ENCODE measurements at places on chromosomes 3 and 15.

DNA sequence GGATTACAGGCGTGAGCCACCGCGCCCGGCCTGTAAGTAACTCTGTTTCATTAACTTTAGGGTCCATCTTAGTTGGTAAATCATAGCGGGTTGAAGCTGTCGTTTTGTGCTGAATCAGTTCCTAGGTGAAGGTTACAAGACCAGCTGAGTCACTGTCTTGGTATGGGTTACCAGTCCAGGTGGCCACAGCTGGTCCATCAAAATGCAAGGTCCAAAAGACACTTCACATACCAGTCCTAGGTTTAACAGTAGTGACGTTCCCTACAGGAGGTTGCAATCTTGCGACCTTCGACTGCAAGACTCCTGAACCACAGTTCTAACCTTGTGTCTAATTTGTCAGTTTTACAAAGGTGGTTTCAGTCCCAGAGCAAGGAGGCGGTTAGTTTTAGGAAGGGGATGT is 160.1 kb upstream of the ATP10A start:
- H3K27ac ChIP-seq = no peak overlapping the region
- H3K27me3 ChIP-seq = no peaks in the 10 kb centered on the region
- no peaks in the 10 kb centered on the region for H3K36me3 ChIP-seq
- no peaks in the 10 kb centered on the region for H3K4me1 ChIP-seq
- DNase-seq = no peak

DNA sequence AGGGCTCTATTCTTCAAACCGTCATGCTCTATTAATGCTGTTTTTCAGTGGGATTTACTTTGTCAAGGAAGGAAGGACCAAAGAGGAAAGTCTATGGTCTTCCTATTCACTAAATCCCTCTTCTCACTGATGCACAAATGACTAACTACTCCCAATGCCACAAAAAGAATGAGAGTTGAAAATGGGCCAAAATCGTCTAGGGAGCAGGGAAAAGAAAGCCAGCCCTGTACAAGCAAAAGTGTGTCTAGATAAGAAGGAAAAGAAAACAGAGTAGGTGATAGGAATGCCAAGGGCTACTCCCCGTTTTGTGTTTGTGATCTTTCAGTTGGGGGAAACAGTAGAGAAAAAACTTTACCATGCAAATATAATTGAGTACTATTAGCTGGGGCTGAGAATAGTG is 97.2 kb upstream of the TMCO5A start:
- H3K4me3 ChIP-seq = no peak overlapping the region
- no peak for DNase-seq

DNA sequence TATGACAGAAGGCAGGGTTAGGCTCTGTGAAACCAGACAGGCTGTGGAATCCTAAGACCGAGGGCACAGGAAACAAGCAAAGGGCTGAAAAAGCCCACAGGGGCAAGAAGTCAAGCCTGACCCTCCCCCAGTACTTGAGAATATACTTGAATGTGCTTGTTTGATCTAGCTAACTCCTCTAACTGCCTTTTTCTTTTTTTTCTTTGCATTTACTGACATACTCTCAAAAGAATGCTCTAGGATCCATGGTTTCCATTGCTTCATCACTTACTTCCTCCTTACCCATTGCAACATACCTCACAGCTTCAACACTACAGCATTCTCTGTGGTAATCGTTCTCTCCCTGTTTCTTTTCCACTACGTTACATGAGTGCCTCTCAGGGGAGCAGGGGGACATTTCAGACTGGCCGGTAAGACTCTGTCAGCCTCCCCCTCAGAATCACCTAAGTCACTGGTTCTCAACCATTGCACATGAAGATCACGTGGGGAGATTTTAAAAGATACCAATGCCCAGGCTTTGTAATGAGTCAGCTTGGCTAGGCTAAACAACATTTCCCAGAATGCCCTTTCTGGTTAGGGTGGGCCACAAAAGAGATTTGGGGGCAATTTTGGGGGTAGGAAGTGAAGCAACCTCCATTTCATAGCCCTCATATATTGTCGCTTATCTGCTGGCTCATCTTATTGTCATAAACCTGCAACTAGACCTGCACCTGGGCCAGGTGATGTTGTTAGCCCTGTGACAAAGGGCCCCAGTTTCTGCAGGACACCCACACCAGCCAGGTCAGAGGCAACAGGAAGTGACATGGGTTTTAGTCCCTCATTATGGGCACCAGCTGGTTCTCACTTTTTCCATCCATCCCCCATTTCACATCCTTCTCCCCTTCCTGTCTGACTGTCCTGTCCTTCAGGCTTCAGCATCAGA is 24.6 kb upstream of the RSL24D1 start:
- no peaks in the 10 kb centered on the region for H3K27me3 ChIP-seq
- H3K36me3 ChIP-seq = peaks cover 7% of the 10 kb centered on the region
- H3K4me3 ChIP-seq = no peak overlapping the region
- DNase-seq = no peak

- H3K27me3 ChIP-seq = no peaks in the 10 kb centered on the region
- DNase-seq = no peak
- H3K4me3 ChIP-seq = no peak overlapping the region
Observed at GRCh38 chr3:120489421-120489820, 38.6 kb upstream of the FSTL1 start.

GRCh38 chr15:29435811-29436210 is 166.2 kb upstream of the NSMCE3 start:
- H3K27me3 ChIP-seq = no peaks in the 10 kb centered on the region
- H3K4me1 ChIP-seq = no peaks in the 10 kb centered on the region
- DNase-seq = no peak
- no peak overlapping the region for H3K27ac ChIP-seq
- no peak overlapping the region for H3K4me3 ChIP-seq

DNA sequence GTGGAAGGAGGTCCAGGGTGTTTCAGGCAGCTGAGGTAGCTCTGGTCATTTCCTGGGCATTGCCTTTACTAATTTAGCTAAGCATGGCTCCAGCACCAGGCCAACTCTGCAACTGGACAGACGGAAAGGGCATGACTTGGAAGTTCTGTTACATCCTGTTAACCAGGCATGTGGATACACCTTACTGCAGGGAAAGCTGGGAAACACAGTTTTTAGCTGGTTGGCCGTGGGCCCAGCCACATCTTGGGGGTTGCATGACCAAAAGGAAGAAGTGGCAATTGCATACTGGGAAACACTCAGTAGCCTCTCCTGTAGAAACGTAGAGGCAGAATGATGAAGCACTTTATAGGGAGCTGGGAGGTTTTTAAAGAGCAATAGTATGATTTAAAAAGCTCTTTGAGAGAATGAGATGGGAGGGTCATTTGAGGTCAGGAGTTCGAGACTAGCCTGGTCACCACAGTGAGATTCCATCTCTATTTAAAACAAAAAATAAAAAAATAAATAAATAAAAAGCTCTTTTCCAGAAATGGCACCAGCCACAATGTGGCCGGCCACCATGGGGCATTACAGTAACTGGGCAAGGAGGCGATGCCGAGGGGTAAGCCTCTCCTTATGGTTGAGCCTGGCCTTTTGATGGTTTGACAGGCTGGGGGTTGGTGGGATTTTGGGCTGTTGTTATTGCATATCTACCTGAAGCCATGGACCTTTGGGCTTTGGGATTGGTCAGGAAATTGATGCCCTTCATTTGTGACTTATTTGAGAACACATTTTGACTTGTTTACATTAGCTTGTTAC is 28.6 kb downstream of the TRAK1 start:
- H3K36me3 ChIP-seq = no peaks in the 10 kb centered on the region
- no peak overlapping the region for H3K4me3 ChIP-seq
- H3K27me3 ChIP-seq = no peaks in the 10 kb centered on the region
- no peak for DNase-seq

GRCh38 chr15:66842710-66843441 is 140.8 kb downstream of the SMAD6 start:
- H3K4me3 ChIP-seq = peak overlapping the region; percentile 64
- peak; percentile 46 for DNase-seq
- peak overlapping the region; percentile 97 for H3K27ac ChIP-seq

- H3K27ac ChIP-seq = peak overlapping the region; percentile 90
- no peak for DNase-seq
- H3K4me1 ChIP-seq = peaks cover 31% of the 10 kb centered on the region
Observed at GRCh38 chr3:37601832-37602231, 259.8 kb upstream of the CTDSPL start.

DNA sequence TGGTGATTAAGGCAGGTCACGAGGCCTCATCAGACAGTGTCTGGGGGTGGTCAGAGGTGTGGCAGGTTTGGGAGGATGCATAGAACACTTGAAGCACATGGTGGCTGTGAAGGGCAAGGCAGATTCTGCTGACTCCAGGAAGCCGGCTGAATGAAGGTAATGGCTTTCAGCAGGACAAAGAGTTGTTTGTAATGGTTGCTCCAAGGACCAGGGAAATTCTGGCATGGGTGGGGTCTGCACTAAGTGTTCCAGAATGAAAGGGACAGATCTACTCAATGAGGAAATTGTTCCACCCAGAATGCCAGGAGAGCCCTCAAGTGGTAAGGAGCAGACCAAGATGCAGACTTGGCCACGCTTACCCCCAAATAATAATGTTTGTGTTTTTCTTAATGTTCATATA is 70.7 kb upstream of the ACAD9 start:
- no peak overlapping the region for H3K4me3 ChIP-seq
- peaks cover 32% of the 10 kb centered on the region for H3K4me1 ChIP-seq
- H3K27ac ChIP-seq = peak overlapping the region; percentile 54
- H3K27me3 ChIP-seq = no peaks in the 10 kb centered on the region
- peaks cover 32% of the 10 kb centered on the region for H3K36me3 ChIP-seq

DNA sequence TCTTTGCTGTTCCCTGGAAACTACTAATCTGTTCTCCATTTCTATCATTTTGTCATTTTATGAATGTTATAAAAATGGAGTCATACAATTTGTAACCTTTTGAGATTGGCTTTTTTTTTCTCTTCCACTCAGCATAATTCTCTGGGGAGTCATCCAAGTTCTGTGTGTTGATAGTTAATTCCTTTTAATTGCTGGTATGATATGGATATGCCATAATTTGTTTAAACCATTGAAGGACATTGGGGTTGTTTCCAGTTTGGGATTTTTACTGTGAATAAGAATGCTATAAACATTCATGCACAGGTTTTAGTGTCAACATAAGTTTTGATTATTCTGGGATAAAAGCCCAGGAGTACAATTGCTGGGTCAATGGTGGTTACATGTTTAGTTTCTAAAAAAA is 279.4 kb downstream of the WNT5A start:
- H3K36me3 ChIP-seq = no peaks in the 10 kb centered on the region
- H3K27me3 ChIP-seq = no peaks in the 10 kb centered on the region
- DNase-seq = no peak
- no peaks in the 10 kb centered on the region for H3K4me1 ChIP-seq
- H3K4me3 ChIP-seq = no peak overlapping the region
- no peak overlapping the region for H3K27ac ChIP-seq

GRCh38 chr3:128923576-128923975 is 44.2 kb downstream of the ACAD9 start:
- no peak overlapping the region for H3K27ac ChIP-seq
- DNase-seq = no peak
- H3K36me3 ChIP-seq = no peaks in the 10 kb centered on the region
- no peaks in the 10 kb centered on the region for H3K4me1 ChIP-seq
- no peak overlapping the region for H3K4me3 ChIP-seq

- H3K27me3 ChIP-seq = no peaks in the 10 kb centered on the region
- H3K36me3 ChIP-seq = no peaks in the 10 kb centered on the region
- peaks cover 5% of the 10 kb centered on the region for H3K4me1 ChIP-seq
- H3K4me3 ChIP-seq = no peak overlapping the region
- no peak overlapping the region for H3K27ac ChIP-seq
- no peak for DNase-seq
Observed at GRCh38 chr3:128011140-128011539, 41.1 kb upstream of the SEC61A1 start.

DNA sequence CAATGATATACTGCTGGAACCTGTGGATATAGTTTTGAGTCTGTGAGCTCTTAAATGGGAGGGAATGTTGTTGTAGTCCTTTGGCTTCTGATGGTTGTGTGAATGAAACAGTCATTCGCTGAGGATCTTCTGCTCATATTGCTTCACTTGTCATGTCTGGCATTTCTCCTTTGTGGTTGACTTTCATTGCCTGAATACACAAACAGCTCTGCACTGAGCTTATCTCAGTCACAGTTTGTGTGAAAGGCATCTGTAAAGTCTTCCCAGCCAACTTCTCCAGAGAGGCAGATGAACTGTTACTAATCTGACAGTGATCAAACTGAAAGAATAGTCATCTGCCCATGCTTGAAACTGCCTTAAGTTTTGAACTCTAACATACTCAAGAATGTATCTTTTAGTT is 59.8 kb downstream of the TMED3 start:
- H3K36me3 ChIP-seq = no peaks in the 10 kb centered on the region
- H3K27ac ChIP-seq = no peak overlapping the region
- no peak for DNase-seq
- no peaks in the 10 kb centered on the region for H3K27me3 ChIP-seq
- H3K4me3 ChIP-seq = no peak overlapping the region

- no peaks in the 10 kb centered on the region for H3K4me1 ChIP-seq
- H3K36me3 ChIP-seq = no peaks in the 10 kb centered on the region
- DNase-seq = no peak
- no peaks in the 10 kb centered on the region for H3K27me3 ChIP-seq
Observed at GRCh38 chr3:170705131-170705530, 119.3 kb upstream of the SLC7A14 start.

DNA sequence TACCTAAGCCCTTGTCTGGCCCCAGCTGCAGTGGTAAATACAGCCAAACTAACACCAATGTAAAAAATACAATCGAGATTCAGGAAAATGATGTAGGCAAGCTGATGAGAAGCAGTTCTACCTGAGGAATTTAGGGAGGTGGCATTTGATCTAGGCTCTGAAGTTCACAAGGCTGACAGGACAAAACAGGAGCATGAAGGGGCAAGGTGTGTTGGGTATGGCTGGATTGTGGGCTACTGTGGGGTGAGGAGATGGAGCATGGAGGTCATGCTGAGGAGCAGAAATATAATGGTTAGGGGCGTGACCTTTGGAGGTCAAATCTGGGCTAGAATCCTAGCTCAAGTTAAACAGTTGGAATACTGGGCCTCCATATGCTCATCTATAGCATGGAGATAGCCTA is 6.5 kb downstream of the NDUFB4 start:
- H3K27ac ChIP-seq = no peak overlapping the region
- peaks cover 24% of the 10 kb centered on the region for H3K4me1 ChIP-seq
- H3K27me3 ChIP-seq = no peaks in the 10 kb centered on the region
- DNase-seq = no peak

- H3K36me3 ChIP-seq = no peaks in the 10 kb centered on the region
- peaks cover 8% of the 10 kb centered on the region for H3K4me1 ChIP-seq
- no peak overlapping the region for H3K4me3 ChIP-seq
- no peaks in the 10 kb centered on the region for H3K27me3 ChIP-seq
- DNase-seq = no peak
Observed at GRCh38 chr3:40872258-40872920, 326.9 kb upstream of the CTNNB1 start.

DNA sequence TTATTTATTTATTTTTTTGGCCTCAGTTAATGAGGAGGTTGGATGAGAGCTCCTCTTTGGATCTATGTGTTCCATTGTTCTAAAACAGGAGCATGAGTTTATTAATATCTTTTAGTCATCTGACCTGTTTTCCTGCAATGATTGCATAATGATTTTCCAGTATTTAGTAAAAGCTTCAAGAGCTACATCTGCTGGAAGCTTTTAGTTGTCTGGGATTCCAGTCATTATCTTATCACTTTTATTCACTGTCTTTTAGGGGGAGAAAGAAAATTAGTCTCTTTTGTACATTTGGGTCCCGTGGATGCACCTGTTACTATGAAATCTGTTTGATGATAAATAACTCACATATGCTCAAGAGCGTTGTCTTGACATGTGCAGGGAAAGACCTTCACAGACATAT is 1270.0 kb downstream of the ROBO1 start:
- no peak for DNase-seq
- no peaks in the 10 kb centered on the region for H3K36me3 ChIP-seq
- H3K4me1 ChIP-seq = peaks cover 10% of the 10 kb centered on the region

GRCh38 chr3:105828703-105829102 is 40.1 kb downstream of the CBLB start:
- no peak overlapping the region for H3K27ac ChIP-seq
- DNase-seq = no peak
- H3K4me3 ChIP-seq = no peak overlapping the region
- no peaks in the 10 kb centered on the region for H3K36me3 ChIP-seq
- peaks cover 13% of the 10 kb centered on the region for H3K4me1 ChIP-seq

Measured in thoracic aorta (tissue), 2 donors.